ENCODE measurements at places on chromosomes 1 and 21.

DNA sequence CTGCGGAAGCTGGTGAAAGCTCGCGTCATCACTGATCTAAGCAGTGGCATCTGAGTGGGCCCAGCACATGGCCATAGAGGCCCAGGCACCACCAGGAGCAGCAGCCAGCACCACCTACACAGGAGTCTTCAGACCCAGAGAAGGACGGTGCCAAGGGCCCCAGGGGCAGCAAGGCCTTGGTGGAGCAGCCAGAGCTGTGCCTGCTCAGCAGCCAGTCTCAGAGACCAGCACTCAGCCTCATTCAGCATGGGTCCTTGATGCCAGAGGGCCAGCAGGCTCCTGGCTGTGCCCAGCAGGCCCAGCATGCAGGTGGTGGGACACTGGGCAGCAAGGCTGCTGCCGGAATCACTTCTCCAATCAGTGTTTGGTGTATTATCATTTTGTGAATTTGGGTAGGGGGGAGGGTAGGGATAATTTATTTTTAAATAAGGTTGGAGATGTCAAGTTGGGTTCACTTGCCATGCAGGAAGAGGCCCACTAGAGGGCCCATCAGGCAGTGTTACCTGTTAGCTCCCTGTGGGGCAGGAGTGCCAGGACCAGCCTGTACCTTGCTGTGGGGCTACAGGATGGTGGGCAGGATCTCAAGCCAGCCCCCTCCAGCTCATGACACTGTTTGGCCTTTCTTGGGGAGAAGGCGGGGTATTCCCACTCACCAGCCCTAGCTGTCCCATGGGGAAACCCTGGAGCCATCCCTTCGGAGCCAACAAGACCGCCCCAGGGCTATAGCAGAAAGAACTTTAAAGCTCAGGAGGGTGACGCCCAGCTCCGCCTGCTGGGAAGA is 3.2 kb upstream of the ARTN start:
- DNase-seq, result peak; percentile 60

DNA sequence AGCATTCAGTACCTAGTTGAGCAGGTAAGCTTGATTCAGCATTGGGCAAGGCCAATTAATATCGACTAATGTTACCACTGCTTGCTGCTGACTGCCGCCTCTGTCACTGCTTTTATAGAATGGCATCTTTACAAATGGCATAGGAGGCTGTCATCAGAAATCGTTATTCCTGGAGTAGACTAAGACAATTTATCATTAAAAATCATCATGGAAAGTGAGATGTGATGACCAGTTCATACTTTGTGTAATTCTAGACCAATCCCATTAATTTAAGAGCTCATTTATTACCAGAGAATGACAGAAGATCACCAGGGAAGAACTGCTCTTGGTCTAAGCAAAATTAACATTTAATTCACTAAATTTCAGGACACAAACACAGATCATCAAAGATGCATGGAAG is 254.0 kb downstream of the SPATA17 start:
- DNase-seq, result no peak

- DNase-seq, result no peak
Measured at GRCh38 chr1:20654104-20654690, 7.0 kb downstream of the DDOST start.

DNA sequence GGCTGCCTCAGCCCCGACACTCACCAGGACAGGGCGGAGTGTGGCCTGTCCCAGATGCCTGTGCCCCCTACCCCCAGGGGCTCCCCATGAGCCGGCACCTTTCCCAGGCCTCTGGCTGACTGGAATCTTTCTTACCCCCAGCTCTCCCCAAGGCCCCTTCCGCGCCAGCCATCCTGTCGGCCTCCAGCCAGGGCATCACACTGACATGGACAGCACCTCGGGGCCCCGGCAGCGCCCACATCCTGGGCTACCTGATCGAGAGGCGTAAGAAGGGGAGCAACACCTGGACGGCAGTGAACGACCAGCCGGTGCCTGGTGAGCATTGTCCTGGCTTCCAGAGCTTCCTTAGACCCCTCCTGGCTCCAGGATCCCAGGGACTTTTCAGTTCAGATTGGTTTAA is 26.5 kb downstream of the IGFN1 start:
- no peak for DNase-seq

DNA sequence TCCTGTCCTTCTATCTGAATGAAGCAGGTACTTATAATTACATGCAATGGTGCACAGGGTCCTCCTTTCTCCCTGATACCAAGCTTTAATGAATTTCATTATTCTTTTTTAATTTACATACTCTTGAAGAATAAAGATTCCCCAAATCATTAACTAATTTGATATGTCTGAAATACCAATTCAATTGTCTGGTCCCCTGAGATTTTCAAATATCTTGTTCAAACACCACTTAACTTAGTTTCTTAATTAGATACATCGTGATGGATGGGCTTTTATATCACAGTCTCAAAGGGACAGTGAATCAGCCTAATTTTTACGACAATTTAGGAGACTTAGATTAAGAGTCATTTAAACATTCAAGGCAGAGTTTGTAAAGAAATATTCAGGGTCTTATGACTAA is 1054.6 kb downstream of the PLA2G4A start:
- DNase-seq, result no peak

DNA sequence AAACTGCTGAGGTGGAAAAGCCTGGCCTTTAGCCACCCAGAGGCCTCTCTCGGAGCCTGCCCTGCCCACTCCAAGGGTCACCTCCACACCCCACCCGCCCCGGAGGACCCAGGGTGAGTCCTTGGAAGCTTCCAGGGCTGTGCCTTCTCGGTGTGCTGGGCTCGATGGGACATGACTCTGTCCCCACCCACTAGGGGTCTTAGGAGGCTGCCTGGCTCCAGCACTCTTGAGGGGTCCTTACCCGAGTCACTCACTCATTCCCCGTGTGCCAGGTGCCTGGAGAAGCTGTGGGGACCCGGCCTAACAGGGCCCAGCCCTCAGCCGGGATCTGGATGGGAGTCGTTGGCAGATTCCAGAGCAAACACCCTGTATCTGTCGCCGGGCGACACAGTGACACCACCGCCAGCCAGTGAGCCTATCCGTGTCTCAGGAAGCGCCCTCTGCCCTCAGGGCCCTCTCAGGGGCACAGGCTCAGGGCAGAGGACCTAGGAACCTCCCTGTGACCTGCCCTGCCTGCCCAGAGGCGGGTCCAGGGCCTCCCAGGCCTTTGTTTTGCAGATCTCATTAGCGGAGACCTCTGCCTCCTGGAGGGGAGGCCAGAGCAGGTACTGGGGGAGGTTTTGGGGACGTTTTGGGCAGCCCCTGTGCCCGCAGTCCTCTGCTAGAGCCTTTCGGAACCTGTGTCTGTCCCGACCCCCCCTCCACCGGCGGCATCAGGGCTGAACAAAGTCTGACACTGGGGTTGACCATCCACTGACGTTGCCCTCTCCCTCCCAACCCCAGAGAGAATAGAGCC is 3.1 kb upstream of the PRKCZ start:
- no peak for DNase-seq

DNA sequence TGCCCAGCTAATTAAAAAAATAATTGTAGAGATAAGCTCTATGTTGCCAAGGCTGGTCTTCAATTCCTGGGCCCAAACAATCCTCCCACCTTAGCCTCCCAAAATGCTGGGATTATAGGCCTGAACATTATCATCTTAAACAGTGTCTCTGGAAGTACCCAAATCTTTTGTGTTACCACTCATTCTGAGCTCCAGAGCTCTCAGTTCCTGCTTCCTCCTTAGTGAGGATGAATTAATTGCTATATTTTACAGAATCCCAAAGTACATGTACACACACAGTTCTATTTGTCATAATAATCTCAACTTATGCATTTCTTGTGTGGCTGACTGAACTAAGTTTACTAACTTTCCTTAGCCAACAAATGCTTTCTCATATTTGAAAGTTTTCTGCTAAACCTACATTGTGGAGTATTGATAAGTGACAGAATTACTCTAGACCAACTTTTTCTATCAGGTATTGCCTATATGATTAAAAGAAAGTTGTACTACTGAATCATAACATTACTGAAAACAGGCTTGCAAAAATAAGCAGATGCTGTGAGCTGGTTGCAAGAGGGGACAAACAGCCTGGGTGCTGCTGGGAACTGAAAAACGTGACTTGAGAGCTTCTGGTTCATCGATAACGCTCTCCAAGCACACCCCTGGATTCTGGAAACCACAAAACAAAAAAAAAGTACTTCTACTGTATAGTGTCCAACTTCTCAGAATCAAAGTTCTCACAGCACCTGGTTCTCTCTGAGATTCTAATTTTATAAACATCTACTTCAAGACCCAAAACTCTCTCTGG is 15.3 kb downstream of the VAV3 start:
- no peak for DNase-seq

- no peak for DNase-seq
Measured at GRCh38 chr21:35520302-35520701, 471.2 kb upstream of the RUNX1 start.

- no peak for DNase-seq
Measured at GRCh38 chr1:77275194-77275593, 6.6 kb upstream of the AK5 start.

- DNase-seq, result no peak
Measured at GRCh38 chr1:38125837-38126520, 79.4 kb upstream of the POU3F1 start.
